ENCODE measurements at places on chromosomes 6 and 20.

- DNase-seq = no peak
Observed at GRCh38 chr6:64034910-64035655, 399.5 kb downstream of the PHF3 start.

DNA sequence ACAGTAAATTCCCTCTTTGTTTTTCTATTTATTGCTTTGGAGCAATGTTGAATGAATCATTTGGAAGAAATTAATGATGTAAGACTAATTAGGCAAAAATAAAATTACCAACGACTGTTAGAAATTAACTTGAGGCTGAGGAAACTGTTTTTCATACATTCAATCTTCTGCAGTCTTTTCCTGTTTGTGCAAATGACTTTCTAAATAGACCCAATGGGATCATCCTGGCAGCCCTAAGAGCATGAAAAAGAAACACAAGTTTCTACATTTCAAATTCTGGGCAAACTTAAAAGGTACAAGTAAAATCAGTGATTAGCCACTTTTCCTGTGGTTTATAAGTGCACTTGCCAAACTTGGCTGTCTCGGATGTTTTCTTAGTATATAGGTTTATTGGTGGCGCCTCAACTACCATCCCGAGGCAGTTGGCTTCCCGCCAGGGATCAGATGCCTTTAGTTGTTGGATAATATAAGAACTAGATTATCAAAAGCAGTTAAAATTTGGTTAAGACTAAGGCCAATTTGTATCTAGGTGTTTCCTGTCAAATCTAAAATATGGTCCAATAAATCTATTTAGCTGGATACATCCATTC, 181.2 kb downstream of the ISM1 start:
- DNase-seq = no peak

GRCh38 chr6:157203764-157204163, 119.6 kb downstream of the TMEM242 start:
- DNase-seq = no peak

- no peak for DNase-seq
Observed at GRCh38 chr6:36787210-36787609, 52.0 kb downstream of the CPNE5 start.

GRCh38 chr6:113924312-113924723, 46.6 kb downstream of the HDAC2 start:
- DNase-seq = no peak
